Stimulated activated naive CD8-positive, alpha-beta T cell treated with anti-CD3 and anti-CD28 coated beads, Interleukin-15, Interleukin-2, amounts not matched to agents 100 U/mL and 50 U/mL, for 24 hours (primary cell): ENCODE measurements at places on chromosomes 3 and 15.

DNA sequence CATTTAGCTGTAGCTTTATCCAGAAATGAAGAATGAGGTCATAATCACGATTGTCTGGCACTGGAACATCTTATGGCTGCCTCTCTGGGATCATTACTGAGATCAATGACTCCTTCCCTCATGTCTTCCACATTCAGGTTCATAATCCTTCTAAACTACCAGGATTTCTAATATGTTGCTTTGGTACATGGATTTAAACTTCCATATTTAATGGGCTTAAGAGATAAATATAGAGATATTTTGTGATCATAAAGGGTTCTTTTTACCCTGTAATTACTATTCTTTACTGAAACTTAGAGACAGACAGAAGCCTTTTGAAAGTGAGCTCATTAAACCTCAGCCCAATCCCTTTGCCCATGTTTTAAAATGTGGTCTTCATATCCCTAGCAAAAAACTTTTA, 575.4 kb upstream of the ALCAM start:
- DNase-seq = no peak

DNA sequence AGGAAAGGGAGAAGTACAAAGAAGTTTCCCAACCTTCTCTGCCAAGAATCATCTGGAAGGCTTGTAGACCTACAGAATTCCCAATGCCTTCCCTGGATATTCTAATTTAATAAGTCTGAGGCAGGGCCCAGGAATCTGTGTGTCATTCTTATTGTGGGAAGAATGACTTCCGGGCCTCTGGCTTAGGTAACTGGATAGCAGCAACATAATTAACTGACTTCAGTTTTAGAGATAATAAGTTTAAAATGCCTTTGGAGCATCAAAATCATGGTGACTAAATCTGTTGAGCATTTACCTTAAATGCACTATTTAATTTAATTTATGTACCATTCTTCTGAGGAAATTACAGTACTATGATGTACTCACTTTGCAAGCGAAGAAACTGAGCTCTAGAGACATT, 44.3 kb upstream of the TM4SF1 start:
- DNase-seq = no peak

- DNase-seq = no peak
Observed at GRCh38 chr3:28586325-28586724, 237.7 kb upstream of the AZI2 start.

GRCh38 chr3:174958671-174959328, 99.7 kb downstream of the NAALADL2 start:
- DNase-seq = no peak

GRCh38 chr3:157467200-157467599, 30.6 kb downstream of the PTX3 start:
- no peak for DNase-seq

GRCh38 chr3:46575577-46576222, 9.6 kb upstream of the LRRC2 start:
- no peak for DNase-seq

DNA sequence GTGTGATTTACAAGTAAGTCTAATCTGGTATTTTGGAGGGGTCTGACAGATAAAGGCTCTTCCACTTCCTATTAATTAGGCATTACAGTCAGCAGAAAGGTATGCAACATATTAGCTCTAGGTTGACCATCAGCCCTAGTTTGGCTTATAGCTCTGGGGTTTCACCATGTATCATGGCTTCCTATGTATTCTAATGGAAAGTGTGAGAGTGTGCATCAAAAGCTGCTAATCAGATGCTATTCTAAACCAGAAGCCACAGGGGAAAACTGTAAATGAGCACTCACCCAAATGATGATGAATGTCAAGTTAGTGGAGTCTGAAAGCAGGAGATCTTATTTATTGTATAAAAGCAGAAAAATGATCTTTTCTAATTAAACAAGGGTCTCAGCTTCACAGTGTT, 149.2 kb upstream of the MITF start:
- no peak for DNase-seq

GRCh38 chr15:88014454-88015160, 241.9 kb downstream of the NTRK3 start:
- no peak for DNase-seq

DNA sequence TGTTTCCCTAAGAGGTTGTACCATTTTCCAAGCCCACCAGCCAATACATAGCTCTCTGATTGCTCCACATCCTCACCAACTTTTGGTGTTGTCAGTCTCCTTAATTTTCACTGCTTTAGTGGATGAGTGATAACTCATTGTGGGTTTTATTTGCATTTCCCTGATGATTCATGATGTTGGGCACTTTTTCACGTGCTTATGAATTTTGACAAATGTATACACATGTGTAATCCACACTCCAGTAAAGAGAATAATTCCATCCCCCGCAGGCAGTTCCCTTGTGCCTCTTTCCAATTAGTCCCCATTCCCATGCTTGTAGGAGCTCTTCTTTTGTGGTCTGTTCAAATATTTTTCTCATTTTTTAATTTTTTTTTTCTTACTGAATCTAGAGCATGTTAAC, 52.4 kb downstream of the ANP32A start:
- DNase-seq = no peak

DNA sequence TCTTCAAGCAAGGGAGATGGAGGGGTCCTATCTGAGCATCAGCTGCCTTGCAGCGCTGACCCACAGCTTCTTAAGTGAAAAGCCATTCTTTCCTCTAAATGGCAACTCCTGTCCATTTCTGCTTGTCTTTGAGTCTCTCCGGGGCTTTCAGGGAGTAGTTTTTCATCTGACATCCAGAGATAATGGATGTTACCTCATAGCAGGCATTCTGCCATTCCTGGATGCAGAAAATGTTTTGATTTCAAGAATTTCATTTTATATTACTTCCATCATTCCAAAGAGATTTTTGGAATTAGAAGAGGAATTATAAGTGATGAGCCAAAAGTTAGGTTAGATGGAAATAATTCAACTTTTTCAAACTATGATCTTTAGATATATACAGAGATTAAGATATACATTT, 44.9 kb upstream of the GABRG3 start:
- no peak for DNase-seq

DNA sequence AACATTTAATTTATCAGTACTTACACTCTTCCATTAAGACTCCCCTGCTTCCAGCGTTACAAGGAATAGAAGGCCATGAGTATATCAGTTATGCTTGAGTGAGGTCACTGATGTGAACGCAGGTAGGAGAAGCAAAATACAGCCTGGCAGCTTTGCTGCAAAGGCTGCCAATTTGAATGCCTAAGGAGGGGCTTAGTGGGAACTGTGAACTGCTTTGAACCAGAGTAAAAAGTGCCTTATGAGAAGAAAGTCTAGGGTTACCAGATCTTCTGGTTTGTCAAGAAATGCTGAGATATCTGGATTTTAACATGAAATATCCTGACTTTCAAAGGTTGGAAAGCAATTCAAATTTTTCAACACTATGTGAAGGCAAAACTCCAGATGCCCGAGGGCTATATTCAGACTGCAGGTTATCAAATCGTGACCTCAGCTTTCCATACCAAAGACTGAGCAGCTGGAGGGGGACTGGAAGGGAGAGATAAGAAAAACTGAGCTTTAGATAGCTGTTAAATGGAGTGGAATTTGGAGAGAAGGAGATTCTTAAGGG, 446.3 kb upstream of the NECTIN3 start:
- no peak for DNase-seq

DNA sequence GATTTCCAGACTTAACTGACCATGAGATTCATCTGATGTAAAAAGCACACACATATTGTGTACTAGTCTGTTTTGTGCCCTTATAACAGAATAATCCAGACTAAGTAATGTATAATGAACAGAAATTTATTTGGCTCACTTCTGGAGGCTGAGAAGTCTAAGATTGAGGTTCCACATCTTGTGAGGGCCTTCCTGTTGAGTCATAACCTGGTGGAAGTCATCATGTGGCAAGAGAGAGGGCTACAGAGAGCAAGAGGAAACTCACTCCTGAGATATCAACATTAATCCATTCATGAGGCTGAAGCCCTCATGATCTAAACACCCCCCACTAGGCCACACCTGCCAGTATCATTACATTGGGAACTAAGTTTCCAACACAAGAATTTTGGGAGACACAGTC, 977.6 kb downstream of the MCTP2 start:
- no peak for DNase-seq

DNA sequence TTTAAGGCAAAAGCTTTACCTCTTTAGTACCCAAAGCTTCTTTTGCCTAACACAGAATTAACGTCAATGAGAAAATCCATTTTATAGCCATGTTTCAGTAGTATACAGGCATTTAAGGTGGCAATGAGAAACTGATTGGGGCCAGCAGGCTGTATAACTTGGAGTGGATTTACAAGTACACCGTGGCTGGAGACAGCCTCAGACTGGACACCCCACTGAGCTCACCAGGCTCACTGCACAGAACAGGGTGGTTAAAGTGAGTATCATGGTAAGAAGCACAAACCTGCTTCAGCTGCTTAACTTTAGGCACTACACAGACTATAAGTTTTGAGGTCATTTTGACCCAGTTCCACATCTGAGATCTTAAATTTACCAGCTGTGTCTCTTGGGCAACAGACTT, 8.9 kb downstream of the CPOX start:
- no peak for DNase-seq

GRCh38 chr3:52289747-52290595, 2.3 kb downstream of the GLYCTK start:
- DNase-seq = no peak

- no peak for DNase-seq
Observed at GRCh38 chr3:129310111-129311011, 31.7 kb downstream of the HMCES start.

- no peak for DNase-seq
Observed at GRCh38 chr15:56971571-56971970, 53.1 kb downstream of the TCF12 start.

GRCh38 chr3:188824566-188824965, 347.2 kb upstream of the TPRG1 start:
- no peak for DNase-seq

DNA sequence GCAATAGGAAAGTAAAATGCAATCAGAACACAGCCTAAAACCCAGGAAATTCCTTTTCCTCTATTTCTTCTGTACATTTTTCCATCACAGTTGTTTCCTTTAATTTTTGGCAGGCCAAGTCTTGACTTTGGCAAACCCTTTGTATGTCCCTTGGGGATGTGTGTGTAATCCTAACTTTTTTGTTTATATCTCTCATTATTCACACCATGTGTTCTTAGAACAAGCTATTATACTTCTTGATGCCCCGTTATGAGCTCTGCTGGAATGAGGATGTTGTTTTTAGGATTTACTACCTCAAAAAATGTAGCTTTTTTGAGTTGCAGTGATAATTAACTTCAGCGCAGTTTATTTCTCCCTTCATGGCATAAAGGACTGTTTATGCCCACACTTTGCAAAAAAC, 123.4 kb downstream of the ABI3BP start:
- DNase-seq = no peak

DNA sequence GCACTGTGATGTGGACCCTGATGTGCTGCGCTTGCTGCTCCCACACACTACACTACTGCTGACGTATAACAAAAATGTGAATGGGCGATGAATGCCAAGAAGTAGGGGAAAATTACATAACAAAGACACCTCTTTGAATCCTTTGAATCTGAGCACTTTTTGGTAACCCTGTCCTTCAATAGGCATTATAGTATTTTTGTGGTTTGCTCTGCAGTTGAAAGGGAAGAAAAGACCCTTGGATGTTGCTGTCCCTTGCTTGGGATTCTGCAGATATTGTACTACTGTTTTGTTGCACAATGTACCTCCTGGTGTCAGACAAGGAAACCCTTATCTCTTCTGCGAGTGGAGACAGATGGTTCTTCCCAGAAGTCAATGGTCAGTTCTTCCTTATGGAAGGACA, 124.8 kb upstream of the UBE3A start:
- no peak for DNase-seq

- DNase-seq = no peak
Observed at GRCh38 chr15:59189241-59189640, 17.4 kb upstream of the LDHAL6B start.

GRCh38 chr15:64824929-64825430, 467 bp downstream of the PIF1 start:
- DNase-seq = peak; percentile 26

DNA sequence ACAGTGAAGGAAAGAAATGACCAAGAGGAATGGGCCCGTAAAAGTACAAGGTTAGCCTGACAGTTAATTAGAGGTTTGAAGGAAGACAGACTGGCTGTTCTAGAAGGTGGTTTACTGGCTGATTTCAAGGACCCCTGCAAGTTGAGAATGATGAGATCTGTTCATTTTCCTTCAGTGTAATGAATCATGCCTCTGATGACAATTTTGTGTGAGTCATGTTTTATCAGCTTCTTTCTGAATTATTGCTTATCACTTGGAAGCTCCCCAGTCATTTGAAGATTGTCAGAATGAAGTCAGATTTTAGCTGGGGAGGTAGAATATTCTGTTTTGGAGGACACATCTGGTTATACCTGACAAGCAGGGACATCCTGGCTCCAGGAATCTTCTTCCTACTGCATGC, 50.6 kb downstream of the DRD3 start:
- DNase-seq = no peak

DNA sequence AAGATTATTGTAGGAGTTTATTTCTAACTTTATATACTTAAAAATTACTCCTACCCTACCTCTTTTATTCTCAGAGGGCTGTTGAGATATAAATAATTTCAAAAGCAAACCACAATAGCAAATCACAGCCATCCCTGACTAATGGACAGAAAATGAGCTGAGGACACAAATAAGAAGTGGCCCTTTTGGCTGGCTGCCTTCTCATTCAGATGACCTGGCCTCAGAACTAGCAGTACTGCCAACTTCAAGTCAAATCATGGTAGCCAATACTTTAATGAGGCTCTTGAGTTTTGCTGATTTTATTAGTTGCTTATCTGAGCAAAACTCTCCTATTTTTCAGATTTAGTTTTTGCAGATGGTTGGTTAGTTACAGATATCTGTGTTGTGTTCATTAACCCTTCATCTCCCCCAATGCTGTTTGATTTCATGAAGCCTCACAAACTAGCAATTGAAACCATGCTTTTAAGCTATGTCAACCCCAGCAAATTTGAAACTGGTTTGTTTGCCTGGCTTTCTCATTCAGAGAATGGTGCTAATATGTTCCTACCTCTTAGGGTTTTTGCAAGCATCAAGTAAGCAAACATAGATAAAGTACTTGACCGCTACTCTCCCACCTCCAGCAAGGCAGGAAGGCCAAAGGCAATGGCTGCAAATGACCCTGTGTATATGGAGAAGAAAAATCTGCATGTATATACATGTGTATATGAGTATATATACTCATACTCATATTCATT, 73.4 kb upstream of the HACD2 start:
- DNase-seq = no peak
